Putamen (tissue), 1 donor: ENCODE measurements at places on chromosomes 7 and 10.
A peak's percentile ranks its signal among the peaks of the same experiment; 100 is the strongest.

DNA sequence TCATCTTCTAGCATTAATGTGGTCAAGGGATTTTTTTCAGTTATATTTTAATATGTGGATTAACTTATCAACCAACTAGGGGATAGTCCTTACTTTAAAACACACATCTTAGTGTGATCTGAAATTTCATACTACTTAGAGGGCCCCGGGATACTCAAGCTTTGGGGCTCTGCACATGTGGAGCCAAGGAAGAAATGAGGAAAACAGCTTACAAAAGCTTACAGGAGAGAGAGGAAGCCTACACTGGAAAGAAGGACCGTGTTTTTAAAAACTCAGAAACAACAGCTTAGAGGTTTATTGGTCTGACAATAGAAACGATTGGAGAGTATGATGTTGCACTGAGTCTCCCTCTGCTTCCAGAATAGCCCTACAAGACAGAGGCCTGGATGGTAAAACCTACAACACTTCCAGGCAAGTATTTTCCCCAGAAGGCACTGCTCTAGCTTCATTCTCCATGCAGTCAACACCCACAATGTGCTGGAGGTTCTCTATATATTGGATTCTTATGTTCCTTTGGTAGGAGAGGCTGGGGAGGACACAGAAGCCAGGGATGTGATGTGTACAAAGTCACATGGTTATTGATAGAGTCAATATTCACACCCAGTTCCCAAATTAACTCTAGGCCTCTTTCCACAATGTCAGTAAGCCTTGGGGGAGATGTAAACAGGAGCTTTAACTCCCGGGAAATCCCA, 47.3 kb downstream of the JCAD start:
- DNase-seq = no peak

DNA sequence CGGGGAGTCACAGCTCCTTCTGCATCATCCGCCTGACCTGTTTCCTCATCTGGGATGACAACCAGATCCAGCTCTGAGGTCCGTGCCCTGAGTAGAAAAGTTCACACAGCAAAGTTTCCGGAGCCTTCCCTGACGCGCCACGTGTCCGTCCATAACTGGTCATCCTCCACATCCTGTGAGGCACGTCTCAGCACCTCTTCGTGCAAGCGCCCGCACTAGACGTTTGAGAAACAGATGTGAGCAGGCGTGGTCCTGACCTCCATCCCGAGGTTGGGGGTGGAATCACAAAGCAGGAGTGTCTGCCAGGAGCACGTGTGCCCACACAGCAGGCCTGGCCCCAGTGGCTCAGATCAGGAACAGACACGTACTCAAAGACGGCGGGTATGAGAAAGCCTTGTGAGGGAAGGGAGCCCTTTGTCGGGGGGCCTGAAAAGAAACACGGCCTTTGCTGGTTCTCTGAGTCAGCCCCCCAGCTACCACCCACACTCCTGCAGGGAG, 520.8 kb downstream of the DNAJB6 start:
- no peak for DNase-seq

GRCh38 chr7:150811-151221, 41.6 kb upstream of the FAM20C start:
- no peak for DNase-seq

- DNase-seq = no peak
Observed at GRCh38 chr7:116394106-116394505, 105.4 kb upstream of the CAV2 start.

- DNase-seq = no peak
Observed at GRCh38 chr10:76091926-76092325, 660.5 kb downstream of the LRMDA start.

GRCh38 chr10:125823663-125824251, 411 bp downstream of the BCCIP start:
- no peak for DNase-seq

GRCh38 chr7:118575393-118575948, 351.0 kb downstream of the ANKRD7 start:
- DNase-seq = no peak

DNA sequence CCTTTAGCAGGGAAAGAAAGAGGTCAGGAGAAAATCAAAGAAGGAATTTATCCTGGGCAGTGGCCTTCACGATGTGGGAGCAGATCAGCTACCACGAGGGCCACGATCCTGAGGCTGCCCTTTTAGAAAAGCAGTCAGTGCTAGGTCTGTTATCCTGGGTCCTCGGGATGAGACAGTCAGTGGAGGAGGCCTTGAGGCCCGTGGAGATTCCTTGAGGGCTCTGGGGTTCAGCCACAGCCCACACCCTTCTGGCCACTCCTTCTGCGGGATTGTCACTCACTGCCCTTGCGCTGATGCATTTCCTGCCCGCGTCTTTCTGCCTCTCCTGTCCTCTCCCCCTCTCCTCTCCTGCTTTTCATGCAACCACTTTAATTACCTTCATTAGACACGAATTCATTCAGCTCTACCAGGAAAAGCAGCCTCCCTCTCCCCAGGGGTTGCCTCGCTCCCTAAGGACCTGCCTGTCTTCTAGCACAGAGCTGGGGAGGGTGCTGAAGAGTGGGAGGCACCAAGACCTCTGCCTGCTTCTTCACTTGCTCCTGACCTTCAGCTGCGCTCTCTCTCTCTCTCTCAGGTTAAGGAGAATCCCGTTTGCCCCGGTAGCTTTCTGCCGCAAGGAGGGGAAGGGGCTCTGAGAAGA, 42.6 kb upstream of the LRRC4 start:
- no peak for DNase-seq

DNA sequence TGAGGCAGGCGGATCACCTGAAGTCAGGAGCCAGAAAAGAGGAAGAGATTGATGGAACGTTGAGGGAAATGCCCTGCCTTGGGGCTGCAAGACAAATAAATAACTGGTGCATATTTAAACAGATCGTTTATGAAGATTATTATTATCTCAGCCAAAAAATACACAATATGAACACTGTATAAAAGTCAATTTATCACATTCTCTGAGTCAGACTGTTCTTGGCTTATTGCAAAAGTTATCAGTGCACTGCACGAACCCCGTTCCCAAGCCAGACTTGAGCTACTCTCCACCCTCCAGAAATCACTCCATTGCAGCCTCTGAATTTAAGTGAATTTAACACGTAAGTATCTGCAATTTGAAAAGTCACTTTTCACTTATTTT, 1.6 kb downstream of the DNMBP start:
- DNase-seq = no peak

GRCh38 chr10:27253576-27253975, 13.0 kb upstream of the ACBD5 start:
- no peak for DNase-seq

- DNase-seq = no peak
Observed at GRCh38 chr7:142438235-142438922, 180.5 kb upstream of the PRSS58 start.

DNA sequence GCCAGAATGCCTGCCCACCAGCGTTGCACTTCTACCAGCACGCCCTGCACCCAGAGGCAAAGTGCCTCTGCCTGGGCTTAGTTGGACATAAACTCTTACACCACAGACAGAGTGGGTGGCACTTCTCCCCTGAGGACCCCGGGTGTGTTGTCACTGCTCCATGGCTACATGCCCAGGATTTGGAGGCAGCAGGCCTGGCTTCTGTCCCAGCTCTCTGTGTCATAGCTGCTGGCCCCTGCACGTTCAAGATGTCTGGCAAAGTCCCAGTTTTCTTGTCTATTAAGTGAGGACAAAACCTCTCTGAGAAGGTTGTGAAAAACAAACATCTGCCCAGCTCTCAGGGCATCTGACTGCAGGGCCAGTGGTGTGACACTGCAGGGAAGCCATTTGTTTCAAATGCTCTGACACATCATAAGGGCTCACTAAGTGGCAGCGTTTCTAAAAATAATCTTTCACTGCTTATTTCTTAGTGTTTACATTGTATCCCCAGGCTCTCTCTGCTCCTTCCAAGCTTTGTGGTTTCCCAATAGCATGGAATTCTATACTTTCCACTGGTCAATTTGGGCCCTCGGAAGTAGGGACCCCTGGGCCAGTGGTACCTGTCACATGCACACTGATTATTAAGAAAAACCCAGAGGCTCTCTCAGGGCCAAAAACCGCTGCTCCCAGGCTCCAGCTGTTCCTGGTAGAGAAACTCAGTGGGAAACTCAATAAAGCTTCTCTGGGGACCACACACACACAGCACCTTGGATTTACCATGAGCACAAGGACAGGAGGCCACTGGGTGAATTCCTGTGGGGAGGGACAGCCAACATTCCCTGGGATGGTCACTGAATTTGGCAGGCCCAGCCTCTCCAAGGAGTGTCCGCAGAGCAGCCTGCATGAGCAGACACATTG, 86.2 kb upstream of the ANLN start:
- peak; percentile 85 for DNase-seq

DNA sequence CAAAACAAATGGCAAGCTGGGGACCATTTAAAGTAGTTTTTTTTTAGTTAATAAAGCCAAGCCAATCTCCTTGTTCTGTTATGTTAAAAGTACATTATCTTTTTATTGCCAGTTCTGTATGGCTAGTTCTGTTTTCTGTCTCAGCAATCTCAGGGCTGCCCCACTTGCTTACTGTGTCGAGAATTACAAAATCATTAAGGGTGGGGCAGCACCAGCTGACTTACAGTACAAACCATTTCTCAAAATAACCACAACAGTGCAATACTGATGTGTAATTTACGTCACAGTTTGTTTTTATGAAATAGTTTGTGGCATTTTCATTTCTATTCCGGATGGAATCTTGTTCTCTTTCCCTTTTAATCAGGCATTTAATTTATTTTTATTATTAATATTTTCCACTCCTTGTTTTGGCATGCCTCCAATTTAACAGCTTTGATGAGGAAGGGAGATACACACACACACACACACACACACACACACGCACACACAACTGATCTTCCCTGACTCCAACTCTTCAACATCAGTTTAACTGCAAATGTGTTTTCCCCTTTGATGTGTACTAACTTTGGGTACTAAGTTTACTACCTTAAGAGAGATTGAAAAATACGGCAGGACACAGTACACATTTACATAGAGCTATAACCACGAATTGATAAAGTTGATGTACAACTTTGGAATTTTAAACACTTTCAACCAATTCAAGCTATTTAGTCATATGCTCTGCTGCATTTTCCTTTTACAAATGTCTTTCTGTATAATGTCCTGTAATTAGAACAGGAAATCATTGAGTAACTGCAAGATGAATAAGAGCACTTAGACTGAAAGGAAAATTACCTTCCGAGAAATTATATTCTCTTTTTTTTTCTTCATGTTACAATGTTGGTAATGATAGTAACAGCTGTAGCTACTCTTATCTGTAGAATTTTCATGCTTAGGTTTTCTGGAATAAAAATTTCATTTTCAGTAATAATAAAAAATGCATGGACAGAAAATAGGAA, 91.5 kb downstream of the ARID5B start:
- no peak for DNase-seq
